Activated CD4-positive, alpha-beta T cell treated with anti-CD3 and anti-CD28 coated beads, Interleukin-10, Interleukin-2, amounts not matched to agents 100 ng/mL and 50 ng/mL, durations not matched to agents 16 hours and 8 hours (primary cell): ENCODE measurements at places on chromosomes 13 and 19.

DNA sequence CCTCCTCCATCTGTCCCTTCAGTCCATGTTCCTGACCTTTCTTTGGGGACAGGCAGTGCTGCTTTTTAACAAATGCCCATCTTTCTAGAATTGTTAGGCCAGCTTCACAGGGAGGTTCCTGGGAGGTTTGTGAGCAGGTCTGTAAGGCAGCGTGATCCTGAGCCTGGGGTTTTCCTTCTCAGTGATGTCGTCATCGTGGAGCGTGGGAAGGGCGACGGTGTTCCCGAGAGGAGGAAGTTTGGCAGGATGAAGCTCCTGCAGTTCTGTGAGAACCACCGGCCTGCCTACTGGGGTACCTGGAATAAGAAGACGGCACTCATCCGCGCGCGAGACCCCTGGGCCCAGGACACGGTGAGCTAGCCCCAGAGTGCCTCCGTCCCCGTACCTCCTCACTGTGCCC, 26.8 kb downstream of the CHAF1A start:
- DNase-seq: no peak

GRCh38 chr13:31433207-31433606, 233.4 kb downstream of the B3GLCT start:
- no peak for DNase-seq

- DNase-seq: no peak
Observed at GRCh38 chr13:22589880-22590279, 590.9 kb upstream of the SGCG start.

DNA sequence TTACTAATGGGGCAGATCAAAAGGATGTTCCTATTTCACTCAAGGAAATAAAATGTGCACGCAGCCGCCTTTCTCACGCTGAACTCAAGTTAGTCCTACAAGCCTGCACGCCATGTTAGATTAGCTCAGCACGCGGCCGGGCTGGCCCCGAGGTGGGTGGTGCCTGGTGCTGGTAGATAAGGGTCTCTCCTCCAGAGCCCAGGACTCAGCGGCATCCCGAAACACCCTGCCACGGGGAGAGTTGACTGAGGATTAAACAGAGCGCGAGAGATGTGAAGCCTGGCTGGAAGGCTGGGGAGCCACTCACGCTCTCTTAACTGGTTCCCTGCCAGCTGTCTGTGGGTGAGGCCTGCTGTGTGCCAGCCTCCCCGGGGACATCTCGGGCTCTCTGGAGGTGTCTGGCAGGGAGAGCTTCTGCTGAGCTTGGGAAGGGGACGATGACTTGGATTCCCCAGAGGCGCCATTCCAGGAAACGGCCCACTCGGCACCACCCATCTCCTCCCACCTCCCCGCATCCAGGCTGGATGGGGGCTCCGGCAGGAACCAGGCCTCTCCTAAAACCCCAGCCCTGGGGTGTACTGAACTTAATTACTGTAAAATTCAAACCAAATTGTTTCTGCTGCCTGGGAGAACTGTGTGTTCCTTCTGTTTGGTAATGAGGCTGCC, 122.2 kb downstream of the KDM4B start:
- DNase-seq: no peak

DNA sequence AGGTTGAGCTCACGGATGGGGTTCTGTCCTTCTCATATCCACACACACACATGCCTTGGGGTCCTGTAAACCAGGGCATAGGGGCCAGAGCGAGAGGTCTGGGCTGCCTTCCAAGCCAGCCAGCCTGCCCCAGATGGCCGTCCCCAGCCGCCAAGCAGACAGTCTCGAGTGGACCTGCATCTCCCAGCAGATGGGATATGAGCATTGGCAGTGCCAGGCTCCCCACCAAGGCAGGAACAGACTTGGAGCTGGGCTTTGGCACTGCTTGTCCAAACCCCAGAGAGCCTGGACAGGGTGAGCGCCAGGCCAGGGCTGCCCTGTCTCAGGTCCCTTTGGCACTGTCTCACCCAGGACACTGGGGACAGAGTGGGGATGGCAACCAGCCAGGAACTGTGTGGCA, 130.4 kb downstream of the DPF1 start:
- DNase-seq: no peak

DNA sequence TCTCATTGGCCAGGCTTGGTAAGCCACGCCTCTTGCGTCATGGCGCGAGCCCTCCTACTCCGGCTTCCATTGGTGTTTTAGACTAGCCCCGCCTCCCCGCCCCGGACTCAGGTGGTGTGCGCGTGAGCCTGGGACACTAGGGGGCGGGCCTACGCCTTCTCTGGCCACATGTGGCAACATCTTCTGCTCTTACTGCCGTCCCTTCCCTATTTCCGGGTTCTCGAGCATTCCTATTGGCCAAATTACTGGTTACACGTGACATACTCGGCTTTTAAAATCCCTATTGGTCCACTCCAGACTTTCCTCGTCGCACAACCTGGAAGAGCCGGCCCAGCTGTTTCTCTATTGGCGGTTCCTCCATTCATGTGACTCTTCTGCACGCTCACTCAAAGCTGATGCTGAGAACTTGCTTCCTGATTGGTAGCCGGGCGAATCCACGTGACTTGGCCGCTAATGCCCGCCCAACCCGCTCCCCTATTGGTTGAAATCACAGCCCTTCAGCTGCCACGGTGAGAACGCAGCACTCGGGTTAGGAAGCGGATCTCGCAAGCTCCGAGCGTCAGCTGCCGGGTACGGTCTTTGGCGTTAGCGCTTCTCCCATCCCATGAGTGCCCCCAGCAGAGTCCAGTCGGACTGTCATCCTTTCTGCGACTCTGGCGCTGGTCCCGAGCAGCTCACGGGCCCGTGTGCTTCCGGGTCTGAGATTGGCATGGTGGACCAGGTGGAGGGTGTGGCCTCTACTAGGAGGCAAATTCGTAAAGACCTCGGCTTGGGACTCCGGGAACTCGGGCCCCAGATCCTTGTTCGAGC, at the start of gene BLOC1S3:
Gene BLOC1S3 (plus strand): TSS at position 523 of the 810 bp plus-strand sequence. CDS start 513 bp downstream, outside the sequence.
- DNase-seq: peak; percentile 100

GRCh38 chr13:43307221-43307920, 284.0 kb downstream of the DNAJC15 start:
- DNase-seq: no peak

DNA sequence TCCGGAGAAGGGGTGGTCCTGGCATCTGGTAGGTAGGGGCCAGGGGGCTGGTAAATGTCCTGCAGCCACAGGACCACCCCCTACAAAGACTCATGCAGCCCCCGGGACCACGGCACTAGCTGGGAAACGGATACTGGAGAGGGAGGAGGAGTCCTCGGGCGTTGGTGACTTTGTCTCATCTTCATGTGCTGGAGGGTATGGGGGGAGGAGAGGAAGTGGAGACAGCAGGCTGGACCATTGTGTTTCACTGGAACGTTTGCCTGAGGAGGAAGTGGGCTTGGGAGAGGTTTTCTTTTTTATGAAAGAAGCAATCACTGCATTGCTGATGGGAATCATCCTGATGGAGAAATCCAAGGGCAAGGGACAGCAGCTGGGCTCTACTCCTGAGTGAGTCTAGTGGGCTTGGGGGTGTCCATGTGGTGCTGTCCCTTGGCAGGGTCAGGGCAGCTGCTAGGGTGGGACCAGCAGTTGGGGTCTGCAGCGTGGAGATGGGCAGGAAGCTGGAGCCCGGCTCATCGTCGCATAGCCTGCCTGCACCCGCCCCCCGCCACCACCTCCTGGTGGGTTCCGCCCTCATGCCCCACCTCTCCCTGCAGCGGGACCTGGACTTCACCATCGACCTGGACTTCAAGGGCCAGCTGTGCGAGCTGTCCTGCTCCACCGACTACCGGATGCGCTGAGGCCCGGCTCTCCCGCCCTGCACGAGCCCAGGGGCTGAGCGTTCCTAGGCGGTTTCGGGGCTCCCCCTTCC, 1.7 kb upstream of the ADM5 start:
- no peak for DNase-seq

GRCh38 chr13:113378825-113379224, 14.9 kb upstream of the GRTP1 start:
- no peak for DNase-seq

DNA sequence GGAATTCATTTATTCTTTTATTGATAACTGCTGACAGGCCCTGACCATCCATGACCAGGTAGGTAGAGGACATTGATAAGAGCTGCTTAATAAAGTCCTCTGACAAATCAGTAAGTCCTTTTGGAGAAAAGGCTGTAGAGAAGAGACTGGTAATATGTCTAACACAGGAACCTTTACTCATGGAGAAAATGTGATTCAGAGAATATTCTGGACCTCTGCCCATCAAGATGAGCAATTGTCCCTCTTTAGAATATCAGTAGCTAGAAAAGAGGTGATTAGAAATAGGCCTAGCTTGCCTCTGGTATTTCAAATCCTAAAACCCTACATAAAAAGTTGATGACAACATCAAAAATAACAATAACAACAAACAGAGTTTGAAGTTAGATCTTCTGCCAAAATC, 642.3 kb downstream of the TBC1D4 start:
- no peak for DNase-seq

GRCh38 chr19:4800591-4801081, 9.1 kb downstream of the FEM1A start:
- DNase-seq: no peak

DNA sequence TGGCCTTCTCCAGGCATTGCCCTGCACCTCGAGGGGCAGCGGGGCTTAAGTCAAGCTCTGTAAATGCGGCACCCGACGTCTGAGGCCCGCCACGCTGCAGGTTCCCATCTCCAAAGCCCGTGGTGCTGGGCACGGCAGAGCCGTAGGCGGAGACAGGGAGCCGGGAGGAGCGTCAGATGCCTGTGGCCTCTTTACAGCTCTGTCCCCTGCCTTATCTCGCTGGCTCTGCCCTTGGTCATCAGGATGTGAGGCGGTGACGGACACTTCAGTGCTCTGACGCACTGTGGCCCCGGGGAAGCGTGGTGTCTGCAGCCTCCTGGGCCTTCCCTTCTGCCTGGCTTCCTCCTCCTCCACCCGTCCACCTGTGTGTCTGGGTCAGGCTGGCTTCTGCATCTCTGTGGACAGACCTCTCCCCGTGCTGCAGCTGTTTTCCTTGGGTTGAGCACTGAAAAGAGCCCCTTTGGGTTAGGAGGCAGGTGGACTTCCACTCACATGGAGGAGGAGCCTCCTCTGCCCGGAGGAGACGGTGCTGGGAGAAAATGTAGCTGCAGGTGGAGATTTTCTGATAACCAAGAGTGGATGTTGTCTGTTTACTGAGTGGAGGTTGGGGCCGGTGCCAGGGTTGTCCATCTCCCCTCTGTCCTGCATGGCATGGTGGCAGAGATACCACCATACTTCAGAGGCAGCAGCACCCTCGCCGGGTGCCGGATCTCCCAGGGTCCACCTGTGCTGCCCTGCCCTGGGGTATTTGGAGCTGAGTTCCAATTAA, 14.6 kb downstream of the MCF2L start:
- DNase-seq: no peak

DNA sequence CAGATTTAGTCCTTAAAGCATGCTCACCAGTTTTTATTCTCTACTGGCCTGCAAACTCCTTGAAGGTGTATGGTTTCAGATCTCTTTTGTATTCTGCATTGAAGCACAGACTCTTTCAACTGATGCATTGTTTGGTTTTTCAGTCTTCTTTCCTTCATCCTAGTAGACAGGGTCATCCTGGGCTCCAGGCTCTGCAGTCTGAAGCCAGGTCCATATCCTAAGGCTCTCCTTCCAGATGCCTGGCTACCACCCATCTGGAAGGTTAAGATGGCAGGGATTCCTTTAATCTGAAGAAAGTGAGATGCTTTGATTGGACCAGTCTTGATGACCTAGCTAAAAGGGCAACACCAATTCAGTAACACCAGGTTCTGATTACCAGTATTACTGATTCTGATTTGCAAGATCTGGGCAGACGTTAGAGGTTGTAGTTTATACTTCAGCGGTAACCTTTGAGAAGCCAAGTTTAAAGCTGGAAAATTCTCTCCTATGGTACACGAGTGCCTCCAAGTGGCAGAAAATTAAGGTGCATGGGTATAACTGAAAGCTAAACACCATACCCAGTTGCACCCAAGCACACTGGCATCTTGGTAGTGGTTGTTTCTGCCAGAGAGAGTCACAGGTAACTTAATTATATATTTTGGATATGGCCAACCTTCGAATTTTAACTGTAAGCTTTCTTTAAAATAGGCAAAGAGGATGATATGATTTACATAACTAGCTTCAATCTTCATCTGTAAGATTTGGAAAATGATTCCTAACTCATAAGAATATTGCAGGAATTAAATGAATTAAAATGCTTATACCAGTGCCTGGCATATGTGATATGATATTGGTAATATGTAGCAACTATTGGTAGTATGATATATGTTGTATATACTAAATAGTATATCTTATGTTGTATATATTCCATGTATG, 1651.9 kb upstream of the MIR17HG start:
- peak; percentile 4 for DNase-seq

DNA sequence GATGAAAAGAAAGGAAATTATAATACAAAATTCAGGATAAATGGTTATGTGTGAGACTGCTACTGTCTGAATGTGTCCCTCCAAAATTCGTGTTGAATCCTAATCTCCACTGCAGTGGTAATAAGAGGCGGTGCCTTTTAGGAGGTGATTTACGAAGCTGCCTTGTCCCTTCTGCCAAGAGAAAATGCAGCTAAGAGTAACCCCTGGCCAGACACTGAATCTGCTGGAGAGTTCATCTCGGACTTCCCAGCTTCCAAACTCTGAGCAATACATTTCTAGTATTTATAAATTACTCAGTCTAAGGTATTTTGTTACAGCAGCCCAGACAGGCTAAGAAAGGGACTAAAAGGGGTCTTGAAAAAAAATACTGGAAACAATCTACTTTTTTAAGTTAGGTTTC, 152.6 kb downstream of the KLF12 start:
- no peak for DNase-seq

- peak; percentile 60 for DNase-seq
Observed at GRCh38 chr19:48501494-48502349, 9.9 kb downstream of the LMTK3 start.
